ENCODE measurements at places on chromosomes 11 and 22. TPM values are rescaled to one million over a fixed set of nuclear protein-coding genes. Genes with fewer than 3 reads are reported as not detected.

MOGAT2 gene
- not detected for total RNA-seq

HIKESHI gene
- total RNA-seq, result 55.2 TPM

MPZL3 gene
- 2.1 TPM for total RNA-seq

- no peak for DNase-seq
Observed at GRCh38 chr11:103055221-103055890, 36.6 kb downstream of the DCUN1D5 start.

GRCh38 chr11:102047305-102047924 lies at the start of gene CFAP300:
CFAP300 (plus strand) TSS chr11:102047437; CDS start chr11:102047471, 34 bp downstream.
- DNase-seq, result peak; percentile 78

GRCh38 chr22:45684169-45684568 lies 12.5 kb downstream of the ATXN10 start:
- DNase-seq, result no peak

DNA sequence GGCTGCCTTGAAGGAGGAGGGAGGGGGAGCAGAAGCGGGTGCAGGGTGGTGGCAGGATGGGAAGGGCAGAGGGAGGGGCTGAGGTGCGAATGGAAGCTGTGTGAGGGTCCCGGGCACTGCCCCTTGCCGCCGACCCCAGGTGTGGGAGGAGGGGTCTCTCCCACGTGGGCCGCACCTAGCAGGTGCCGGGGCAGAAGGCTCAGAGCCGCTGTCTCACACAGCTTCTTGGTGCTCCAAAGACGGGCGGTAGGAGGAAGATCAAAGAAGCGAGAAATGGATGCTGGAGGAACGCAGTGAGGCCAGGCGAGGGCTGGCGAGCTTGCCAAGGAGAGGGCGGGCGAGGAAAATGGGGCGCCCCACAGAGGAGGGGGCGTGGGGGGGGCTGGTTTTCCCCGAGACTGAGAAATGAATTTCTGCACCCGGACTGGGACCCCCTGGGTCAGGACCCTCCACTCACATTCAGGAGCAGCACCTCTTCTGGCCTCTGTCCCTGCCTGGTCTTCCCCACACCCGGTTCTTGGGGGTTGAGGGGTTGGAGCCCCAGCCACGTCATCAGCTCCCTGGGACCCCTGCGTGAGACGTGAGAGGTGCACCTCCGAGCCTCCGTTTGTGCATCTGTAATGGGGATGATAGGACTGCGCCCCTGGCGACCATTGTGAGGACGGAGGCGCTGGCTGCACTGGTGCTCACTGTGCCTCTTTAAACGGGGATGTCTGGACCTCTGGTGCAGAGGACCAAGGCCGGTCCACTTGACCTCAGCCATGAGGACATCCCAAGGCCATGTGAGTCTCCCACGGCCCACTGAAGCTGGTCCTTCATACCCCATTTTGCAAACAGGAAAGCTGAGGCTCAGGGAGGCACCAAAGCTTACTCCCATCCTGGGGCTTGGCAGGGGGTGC lies 16.8 kb downstream of the LSP1 start:
- DNase-seq, result no peak

DNA sequence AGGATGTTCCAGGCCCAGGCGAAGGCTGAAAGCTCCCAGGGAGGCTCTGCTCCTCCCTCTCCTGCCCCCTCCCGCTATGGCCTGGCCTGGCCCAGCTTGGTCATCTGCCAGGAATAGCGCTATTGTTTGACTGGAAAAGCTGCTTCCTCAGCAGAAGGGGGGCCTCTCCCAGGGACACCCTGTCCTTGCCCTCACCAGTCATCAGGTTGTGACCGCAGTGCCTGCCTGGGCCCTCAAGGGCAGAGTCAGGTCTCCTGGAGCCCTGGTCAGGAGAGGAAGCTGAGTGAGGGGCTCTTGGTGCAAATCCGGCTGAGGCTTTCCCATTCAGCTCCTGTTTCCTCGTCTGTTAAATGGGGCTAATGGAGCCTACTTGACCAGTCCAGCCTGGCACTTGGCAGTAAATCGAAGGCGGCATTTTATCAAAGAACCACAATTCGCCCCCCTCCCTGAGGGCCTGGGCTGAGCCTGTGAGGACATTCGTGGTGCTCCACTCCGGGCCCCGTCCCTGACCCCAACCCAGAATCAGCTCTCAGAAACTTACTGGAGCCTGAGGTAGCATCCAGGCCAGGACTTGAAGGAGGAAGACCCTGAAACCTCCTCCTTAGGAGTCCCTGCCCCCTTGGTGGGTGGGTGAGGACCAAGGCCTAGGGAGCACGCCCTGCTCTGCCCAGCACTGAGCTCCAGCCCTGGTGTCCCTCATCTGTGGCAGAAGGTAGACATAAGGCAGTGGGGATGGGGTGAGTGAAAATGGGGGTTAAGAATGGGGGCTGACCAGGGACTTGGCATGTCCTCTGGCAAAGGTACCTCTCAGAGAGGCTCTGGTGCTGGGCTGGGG lies 2.0 kb upstream of the CASTOR1 start:
- DNase-seq, result no peak

GRCh38 chr22:43222262-43222661 lies 35.3 kb upstream of the TTLL12 start:
- DNase-seq, result no peak
